ENCODE measurements at places on chromosomes 5 and 9.

- peak; percentile 48 for DNase-seq
These were observed 20.2 kb downstream of the IGIP start for GRCh38 chr5:140145818-140146522.

GRCh38 chr9:3467593-3468219 is 58.1 kb downstream of the RFX3 start:
- peak; percentile 72 for DNase-seq

- DNase-seq = no peak
These were observed 111.5 kb upstream of the BASP1 start for GRCh38 chr5:17105744-17106418.

- no peak for DNase-seq
These were observed 3.2 kb upstream of the MIGA2 start for GRCh38 chr9:129033216-129033615.

DNA sequence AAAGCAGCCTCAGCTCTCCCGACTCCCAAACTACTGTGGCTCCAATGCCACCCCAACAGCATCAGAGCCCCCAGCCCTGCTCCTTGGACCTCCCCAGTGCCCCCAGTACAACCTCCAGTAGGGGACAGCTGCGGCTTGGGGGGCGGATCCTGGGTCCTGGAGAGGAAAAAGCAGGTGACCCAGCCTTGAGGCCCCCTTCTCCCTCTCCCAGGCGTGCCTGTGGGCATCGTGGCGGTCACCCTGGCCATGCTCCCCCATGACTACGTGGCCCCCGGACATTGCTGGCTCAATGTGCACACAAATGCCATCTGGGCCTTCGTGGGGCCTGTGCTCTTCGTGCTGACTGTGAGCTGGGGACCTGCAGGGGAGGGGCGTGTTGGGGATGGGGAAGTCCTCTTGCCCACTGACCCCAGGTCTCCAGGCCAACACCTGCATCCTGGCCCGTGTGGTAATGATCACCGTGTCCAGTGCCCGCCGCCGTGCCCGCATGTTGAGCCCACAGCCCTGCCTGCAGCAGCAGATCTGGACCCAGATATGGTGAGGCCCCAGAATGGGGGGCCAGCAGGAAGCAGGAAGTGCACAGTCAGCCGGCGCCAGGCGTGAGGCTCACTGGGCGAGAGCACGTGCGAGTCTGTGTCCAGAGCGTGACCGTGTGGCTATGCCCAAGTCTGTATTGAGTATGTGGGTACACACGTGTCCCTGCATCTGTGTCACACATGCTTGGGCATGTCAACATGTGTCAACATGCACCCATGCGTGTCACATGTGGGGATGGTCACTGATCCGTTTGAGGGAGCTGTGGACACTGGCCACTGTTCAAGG is 19.0 kb downstream of the ADGRD2 start:
- DNase-seq = no peak

- DNase-seq = no peak
These were observed 126.9 kb upstream of the ANKRD55 start for GRCh38 chr5:56359809-56360685.

DNA sequence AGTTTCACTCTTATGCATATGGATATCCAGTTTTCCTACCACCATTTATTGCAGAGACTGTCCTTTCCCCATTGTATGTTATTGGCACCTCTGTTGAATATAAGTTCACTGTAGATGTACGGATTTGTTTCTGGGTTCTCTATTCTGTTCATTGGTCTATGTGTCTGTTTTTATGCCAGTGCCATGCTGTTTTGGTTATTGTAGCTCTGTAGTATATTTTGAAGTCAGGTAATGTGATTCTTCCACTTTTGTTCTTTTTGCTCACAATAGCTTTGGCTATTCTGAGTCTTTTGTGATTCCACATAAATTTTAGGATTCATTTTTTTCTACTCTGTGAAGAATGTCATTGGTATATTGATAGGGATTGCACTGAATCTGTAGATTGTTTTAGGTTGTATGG is 26.1 kb upstream of the CCNB1 start:
- no peak for DNase-seq

GRCh38 chr9:122128007-122128968 is 31.3 kb downstream of the NDUFA8 start:
- DNase-seq = no peak

- DNase-seq = no peak
These were observed 1.2 kb downstream of the ABO start for GRCh38 chr9:133273819-133274218.

- no peak for DNase-seq
These were observed 534.7 kb downstream of the CAAP1 start for GRCh38 chr9:26357803-26358344.

DNA sequence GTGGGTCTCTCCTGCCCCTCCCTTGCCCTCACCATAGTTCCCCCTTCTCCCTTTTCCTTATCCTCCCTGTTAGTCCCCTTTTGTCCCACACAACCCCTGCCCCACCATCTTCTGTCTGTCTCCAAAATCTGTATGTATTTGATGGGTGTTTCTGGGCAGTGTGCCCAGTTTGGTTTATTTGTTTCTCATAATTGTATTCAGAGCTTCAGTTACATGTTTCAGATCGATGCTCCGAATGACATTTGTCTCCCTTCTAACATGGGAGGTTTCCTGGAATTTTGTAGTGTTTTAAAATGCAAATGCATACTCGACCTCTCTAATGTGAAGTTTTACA is 22.2 kb downstream of the FBXL7 start:
- DNase-seq = no peak

GRCh38 chr5:40464511-40464910 is 215.2 kb upstream of the PTGER4 start:
- DNase-seq = no peak

DNA sequence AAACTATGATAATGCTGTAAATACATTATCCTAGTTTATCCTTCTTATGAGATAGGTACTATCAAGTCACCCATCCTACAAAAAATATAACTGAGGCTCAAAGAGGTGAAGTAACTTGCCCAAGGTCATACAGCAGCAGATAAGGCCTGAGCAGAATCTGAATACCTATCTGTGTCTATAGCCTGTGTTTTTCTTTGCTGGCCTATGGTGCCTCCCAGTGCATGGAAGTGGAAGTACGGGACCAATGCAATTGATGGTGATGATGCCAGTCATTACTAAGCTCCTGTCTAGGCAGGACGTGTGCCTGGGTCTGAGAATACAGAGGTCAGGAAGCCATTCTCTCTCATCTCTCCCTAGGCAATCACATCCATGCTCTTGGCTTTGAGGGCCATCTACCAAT is 67.8 kb downstream of the FAT2 start:
- peak; percentile 38 for DNase-seq

DNA sequence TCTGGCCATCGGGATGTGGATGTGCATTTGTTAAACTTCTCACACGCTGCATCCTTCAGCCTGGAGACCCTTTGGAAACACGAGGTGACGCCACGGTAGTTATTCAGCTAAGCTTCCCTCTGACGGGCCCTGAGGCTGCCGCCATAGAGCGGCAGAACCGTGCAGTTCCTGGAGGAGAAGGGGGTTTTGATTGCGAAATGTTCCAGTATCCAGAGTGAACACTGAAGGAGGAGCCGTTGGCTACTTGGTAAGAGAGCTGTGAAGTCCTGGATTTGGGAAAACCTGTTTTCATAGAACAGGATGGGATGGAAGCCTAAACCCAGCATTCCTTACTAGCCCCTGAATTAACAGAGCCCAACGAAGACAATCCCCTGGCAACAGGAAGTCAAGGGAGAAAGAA is 23.0 kb upstream of the EXOC3 start:
- DNase-seq = no peak

GRCh38 chr5:7271435-7272084 is 124.4 kb upstream of the ADCY2 start:
- DNase-seq = no peak

DNA sequence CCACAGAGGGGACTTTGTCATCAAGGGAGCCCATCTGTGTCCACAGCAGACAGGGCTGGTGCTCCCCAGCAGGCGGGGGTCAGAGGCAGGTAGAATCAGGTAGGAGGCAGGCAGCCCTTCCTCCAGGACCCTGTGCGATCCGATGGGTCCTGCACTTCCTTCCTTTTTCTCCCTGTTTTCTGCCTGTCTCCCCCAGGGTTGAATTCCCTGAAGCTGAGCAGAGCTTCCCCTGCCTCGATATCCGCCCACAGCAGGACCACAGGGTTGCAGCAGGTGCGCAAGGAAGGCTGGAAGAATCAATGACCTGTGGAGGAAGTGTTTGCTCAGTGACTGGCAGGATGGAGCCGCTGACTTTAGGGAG is 69.2 kb downstream of the MRPL36 start:
- DNase-seq = no peak

- peak; percentile 52 for DNase-seq
These were observed 6.5 kb upstream of the RICTOR start for GRCh38 chr5:39080597-39081204.

- DNase-seq = no peak
These were observed 20.3 kb downstream of the NCS1 start for GRCh38 chr9:130192382-130192999.

GRCh38 chr5:153746440-153746839 is 256.0 kb downstream of the GRIA1 start:
- no peak for DNase-seq

GRCh38 chr5:129958581-129958980 is 54.3 kb downstream of the CHSY3 start:
- no peak for DNase-seq
